ENCODE measurements at places on chromosomes 6 and 20. TPM values are rescaled to one million over a fixed set of nuclear protein-coding genes. Genes with fewer than 3 reads are reported as not detected.

GRCh38 chr20:44897133-44897532 lies 11.6 kb downstream of the YWHAB start:
- DNase-seq = no peak
- H3K4me1 ChIP-seq = no peaks in the 10 kb centered on the region
- peaks cover 9% of the 10 kb centered on the region for H3K36me3 ChIP-seq
- H3K4me3 ChIP-seq = no peak overlapping the region
- H3K27me3 ChIP-seq = no peaks in the 10 kb centered on the region
- no peak overlapping the region for H3K27ac ChIP-seq

The LBP gene
- total RNA-seq = 0.15 TPM

DNA sequence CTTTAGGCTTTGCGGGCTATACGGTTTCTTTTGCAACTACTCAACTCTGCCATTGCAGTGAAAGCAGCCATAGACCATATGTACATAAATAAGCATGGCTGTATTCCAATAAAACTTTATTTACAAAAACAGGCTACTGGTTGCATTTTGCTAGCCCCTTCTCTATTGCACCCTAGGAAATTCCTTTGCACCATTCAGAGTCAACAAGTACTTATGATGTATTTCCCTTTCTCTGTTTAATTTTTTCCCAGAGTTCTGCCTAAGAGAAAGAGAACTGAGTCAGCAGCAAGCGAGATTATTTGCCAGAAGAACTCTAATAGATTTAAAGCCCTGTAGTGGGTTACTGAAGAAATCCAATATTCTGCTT lies 33.8 kb downstream of the ADGRF1 start:
- H3K27me3 ChIP-seq = no peaks in the 10 kb centered on the region
- H3K4me3 ChIP-seq = no peak overlapping the region
- H3K27ac ChIP-seq = no peak overlapping the region
- no peaks in the 10 kb centered on the region for H3K4me1 ChIP-seq

The RPP21 gene
- total RNA-seq = 70.4 TPM

GRCh38 chr6:29486577-29486976 lies 1.2 kb downstream of the MAS1L start:
- no peak overlapping the region for H3K27ac ChIP-seq
- H3K4me1 ChIP-seq = no peaks in the 10 kb centered on the region
- DNase-seq = no peak
- no peaks in the 10 kb centered on the region for H3K36me3 ChIP-seq
- H3K27me3 ChIP-seq = no peaks in the 10 kb centered on the region

DNA sequence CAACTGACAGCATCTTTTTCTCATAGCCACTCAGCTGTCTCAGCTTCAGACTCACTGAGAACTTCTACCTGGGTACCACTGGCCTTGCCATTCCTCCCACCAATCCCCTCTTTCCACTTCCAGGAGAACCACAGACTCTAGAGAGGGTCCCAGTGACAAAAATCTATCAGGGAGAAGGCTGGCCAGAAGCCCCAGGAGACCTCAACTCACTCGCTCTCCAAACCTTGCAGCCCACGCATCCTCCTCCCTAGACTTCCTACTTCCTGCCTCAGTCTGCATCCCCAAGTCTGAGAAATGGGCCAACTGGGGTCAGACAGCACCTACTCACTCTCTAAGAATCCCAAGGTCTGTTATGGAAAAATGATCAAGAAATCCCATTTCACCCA lies 1.2 kb downstream of the TMEM239 start:
- no peak for DNase-seq
- H3K4me1 ChIP-seq = peaks cover 20% of the 10 kb centered on the region
- no peak overlapping the region for H3K4me3 ChIP-seq
- no peak overlapping the region for H3K27ac ChIP-seq
- H3K36me3 ChIP-seq = no peaks in the 10 kb centered on the region
